ENCODE measurements at places on chromosomes 12 and 14.

DNA sequence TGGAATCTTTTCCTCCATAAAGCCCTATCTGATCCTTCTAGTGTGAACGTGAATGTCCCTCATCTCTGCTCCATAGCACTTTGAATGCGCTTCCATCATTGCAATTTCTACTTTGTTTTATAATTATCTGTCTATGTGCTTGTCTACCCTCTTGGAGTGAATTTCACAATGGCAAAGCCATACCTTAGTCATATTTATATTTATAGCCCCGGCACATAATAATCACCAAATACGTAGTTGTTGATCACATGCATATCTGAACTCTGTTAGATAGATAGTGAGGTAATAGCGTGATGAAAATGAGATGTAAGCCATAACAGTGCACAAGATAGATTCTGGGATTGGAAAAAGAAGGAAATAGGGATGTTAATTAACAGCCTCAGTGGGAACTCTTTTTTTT lies 55.2 kb downstream of the MSRB3 start:
- DNase-seq = no peak

GRCh38 chr14:36604757-36605505 lies 22.5 kb upstream of the NKX2-8 start:
- DNase-seq = peak; percentile 64

DNA sequence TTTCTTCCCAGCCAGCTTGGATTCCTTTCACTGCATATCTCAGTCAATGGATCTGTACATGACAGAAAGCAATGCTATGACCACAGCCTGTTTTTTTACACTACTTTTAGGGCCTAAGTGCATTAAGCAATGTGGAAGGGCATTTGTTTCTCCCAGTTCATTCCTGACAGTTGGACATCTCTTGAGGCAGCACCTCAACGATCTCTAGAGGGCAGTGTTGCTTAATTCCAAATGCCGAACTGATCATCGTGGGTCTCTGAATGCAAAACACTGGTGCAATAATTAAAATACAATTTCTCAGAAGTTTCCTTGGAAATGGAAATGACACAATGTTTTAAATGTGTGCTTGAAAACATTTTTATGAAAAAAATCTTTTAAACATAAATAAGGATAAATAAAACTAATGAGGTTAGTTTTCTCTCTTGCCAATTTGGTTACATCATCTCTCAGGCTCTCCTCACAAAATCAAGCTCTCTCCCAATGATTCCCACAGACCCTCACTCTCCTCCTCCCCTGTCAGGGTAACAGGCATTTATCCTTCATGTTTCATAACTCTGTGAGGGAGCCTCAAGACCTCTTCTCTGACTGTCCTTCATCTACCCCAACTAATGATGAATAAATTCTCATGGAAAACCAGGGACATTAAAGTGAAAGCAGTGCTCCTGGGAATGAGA lies 192.4 kb upstream of the SLC16A7 start:
- DNase-seq = peak; percentile 76

DNA sequence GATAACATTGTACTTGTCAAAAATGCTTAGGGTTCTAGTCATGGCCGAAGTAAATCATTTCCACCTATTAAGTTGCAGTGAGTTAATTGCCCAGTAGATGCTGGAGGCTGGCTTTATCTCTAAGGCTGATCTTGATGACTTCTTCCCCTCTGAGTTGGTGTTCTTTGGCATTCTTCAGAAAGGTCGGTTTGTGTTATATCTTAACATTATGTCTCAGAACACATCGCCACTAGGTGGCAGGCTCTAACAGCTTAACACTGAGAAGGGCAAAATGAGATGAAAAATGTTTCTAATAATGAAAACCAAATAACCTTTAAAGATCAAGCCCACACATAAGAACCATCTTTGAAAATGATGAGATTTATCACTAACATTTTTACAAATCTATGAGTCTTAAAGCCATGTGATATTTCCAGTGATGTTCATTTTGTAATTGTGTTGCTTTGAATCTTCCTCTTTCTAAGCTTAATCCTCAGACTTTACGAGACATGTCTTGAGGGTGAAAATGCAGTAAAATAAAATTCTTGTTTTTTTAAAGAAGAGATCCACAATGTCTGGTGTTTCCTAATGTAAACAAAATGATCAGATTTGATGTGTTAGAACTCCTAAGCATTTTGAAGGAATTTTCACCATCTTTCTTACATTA lies 28.6 kb downstream of the SUDS3 start:
- peak; percentile 71 for DNase-seq

GRCh38 chr12:111596985-111597830 lies 1.9 kb downstream of the ATXN2 start:
- DNase-seq = peak; percentile 75

DNA sequence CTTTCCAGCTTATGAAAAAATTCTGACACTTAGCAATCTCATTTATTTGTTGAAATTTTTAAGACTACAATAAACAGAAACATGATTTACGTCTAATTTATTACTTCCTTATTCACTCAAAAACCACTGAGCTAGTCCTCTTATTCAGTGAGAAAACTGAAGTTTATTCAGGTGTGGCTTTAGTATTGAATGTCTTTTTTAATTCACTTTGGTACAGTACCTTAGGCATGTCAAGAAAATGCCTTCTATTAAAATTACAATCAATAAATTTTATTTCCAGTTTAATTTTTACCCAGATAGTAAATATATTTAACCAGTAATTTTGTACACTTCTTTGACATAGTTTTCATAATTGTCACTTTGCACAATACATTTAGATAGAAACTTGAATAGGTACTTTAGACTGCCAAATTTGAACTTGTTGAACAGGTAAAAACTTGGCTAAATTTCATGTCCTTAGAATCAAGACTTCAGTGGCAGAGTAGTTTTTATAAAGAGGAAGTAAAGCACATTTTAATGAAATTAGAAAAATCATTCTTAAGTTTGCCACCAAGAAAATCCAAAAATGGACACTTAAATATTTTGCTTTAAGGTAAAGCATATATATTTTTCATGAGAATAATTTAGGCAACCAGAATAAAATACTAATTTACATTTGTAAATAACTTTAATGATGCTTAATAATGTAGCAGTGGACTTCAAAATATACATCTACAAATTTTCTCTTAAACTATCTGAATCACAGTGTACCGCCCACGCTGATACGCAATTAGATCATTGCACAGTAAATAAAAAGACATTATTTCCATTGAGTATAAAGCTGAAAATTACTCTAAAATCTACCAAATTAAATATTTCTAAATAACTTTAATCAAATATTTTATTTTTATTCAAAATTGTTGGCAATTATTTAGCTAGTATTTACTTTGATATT lies 159.1 kb downstream of the RASSF9 start:
- DNase-seq = no peak

GRCh38 chr12:122732170-122732569 lies 1.5 kb upstream of the HCAR1 start:
- no peak for DNase-seq

DNA sequence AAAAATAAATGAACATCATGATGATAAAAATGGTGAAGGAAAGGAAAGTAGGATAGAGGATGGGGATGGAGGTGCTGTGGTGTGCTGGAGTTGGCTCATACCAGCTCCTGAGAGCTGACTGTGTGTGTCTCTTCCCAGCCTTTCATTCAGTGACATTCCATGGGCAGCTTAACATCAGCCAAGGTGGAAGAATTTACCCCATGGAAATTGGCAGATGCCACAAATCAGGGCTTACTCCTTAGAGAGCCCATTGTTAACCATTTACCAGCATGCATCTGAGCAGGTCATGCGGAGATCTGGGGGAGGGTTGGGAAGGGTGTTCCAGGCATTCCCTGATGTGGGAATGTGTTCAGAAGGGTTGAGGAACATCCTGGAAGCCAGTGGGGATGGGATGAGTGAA lies 164.7 kb upstream of the MYL2 start:
- no peak for DNase-seq

GRCh38 chr14:58096731-58097130 lies 55.3 kb downstream of the ARMH4 start:
- DNase-seq = no peak

- DNase-seq = no peak
These were observed 230.6 kb downstream of the RAD51B start for GRCh38 chr14:68050177-68050576.

DNA sequence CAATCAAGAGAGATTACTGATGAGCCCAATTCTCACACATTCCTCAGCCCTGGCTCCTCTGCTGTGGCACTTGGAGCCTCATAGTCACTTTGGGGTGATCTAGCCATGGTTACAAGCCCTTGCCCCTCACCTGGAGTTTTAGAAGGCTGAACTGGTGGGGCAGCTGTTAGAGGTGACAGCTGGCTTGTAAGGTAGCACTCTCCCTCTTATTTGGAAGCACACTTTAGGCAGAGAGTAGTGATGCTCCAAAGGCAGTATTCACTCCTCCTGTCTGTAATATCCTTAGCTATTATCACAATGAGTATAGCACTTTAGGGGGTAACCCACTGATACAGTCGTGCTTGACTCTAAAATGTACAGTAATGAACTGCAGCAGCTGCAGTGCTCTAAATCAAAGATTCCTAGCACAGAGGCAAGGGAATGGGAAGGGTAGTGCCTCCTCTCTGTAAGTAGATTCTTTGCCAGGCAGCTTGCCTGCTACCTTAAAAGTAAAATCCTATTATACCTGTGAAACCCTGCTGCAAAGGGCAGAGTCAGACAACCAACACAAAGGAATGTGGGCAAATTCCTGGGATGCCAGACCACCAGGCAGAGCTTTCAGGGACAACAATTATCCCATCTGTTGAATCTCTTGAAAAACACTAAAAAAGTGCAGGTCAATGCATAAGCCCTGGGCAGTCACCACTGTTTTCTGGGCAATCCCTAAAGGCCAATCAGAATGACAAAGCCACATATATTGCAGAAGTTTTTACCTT lies 336.3 kb downstream of the NOVA1 start:
- DNase-seq = no peak

- DNase-seq = no peak
These were observed 11.7 kb downstream of the RAD9B start for GRCh38 chr12:110513842-110514241.

DNA sequence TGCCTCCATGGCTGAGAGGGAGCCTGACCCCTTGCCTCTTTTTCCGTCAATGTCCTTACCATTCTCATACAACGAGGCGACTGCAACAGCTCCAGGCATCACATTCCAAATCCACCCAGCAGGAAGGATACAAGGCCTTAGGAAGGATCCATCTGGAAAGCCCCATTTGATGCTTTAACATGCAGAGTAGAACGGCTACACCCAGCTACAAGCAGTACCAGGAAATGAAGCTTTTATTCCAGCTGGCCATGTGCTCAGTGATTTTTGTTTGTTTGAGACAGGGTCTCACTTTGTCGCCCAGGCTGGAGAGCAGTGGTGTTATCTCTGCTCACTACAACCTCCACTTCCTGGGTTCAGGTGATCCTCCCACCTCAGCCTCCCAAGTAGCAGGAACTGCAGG lies 124.8 kb downstream of the TMEM132D start:
- DNase-seq = no peak

- peak; percentile 61 for DNase-seq
These were observed 171.2 kb downstream of the TTC8 start for GRCh38 chr14:88995437-88996198.

DNA sequence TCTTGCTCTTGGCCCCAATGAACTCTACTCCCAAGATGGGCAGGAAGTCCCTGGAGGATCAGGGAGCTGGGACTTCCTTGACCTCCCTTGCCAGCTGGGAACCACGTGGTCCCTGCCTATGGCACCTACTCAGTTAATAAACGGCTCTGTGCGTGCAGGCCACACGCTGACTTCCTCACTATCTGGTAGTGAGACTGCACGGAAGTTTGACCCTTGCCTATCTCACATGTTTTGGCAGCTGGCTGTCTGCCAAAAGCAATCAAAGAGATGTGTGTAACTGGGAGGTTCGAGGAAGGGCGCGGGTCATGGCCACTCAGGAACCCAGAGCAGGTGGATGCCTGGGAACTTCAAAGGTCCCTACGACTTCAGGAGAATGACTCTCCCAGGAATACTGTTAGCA lies 57.9 kb downstream of the RFLNA start:
- no peak for DNase-seq

DNA sequence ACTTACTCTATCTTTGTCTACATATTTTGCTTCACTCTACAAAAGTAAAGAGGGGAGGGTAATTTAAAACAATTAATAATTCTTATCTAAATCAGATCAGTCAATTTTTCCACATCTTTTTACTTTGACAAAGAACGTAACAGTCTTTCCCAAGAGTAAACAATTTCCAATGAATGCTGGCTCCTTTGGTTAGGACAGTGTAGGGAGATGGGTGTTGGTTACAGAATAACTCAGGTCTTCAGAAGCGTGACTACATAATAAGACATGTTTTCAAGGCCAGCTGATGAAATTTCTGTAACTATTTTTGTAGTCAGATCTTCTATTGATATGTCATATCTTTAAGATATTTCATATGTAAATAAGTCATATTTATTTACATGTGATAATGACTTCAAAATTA lies 183.0 kb upstream of the CAND1 start:
- no peak for DNase-seq

GRCh38 chr12:124556896-124557501 lies 10.4 kb downstream of the NCOR2 start:
- no peak for DNase-seq

GRCh38 chr14:57485635-57486034 lies 8.0 kb downstream of the CCDC198 start:
- no peak for DNase-seq

DNA sequence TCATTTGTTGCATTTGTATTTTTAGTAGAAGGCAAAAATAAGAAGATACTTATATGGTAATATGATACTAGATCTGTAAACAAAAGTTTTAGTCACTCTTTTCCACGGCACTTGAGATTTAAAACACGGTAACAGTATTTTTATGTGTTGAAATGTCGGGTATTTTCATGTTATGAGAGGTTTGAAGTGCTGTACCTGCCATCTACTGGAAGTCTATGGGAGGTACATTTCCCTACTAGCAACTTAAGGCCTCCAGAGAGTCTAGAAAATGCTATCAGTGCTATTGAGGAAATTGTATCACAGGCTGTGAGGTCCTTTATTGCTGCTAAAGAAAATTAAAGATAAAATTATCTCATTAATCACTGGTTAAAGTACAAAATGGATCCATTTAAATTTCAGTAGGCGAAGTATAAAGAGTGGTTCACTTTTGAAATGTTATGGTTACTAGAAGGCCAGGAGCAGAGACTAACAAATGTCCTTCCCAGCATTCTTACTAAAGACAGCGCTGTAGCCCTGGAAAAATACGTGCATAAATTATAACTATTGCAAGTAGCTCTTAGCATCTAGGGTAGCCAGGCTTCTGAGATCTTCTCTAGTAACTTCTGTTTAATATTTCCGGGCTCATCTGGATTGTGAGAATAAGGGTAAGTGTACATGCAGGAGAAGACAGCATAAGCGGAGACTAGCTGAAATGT lies 77.6 kb upstream of the PRKD1 start:
- DNase-seq = peak; percentile 55

GRCh38 chr12:112788205-112788604 lies 3.3 kb upstream of the RPH3A start:
- DNase-seq = no peak
